Stimulated activated naive B cell treated with anti-CD40 and anti-IgM and Interleukin-4, amounts not matched to agents 10 μg/mL and 1 μg/mL and 100 μg/mL, for 72 hours (primary cell): ENCODE measurements at places on chromosomes 1 and 21.

DNA sequence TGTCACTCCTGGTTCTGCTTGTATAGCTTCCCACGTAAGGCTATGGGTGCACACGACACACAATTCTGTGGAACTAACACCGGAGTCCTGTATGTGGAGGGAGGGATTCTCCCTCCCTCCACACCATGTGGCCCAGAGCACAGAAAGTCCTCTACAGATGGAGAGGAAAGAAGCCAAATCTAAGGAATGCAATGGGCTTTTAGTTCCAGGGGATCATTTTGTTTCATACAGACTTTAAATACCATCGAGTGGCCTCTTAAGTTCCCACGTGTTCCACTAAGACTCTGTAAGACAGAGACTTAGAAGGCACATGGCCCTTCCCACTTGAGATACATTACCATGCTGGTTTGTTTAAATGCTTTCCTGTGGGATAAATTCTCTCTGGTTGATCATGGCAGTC lies 156.0 kb downstream of the TGFB2 start:
- DNase-seq = no peak

DNA sequence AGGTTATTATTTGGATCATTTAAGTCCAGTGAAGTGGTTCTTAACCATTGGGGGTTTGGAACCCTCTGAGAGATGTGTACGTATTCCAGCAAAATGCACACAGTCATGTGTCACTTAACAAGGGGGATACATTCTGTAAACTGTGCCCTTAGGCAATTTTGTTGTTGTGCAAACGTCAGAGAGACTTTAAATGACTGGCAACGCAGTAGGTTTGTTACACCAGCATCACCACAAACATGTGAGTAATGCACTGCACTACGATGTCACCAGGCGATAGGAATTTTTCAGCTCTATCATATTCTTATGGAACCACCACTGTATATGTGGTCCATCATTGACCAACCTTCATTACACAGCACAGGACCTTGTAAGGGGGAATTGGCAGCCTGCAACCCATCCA lies 11.9 kb downstream of the AHCYL1 start:
- DNase-seq = no peak

GRCh38 chr1:2802421-2802961 lies 998 bp upstream of the TTC34 start:
- no peak for DNase-seq

GRCh38 chr1:244758708-244759107 lies 76.8 kb upstream of the COX20 start:
- DNase-seq = no peak

- DNase-seq = no peak
Observed at GRCh38 chr1:84538599-84538998, 32.2 kb upstream of the GNG5 start.

DNA sequence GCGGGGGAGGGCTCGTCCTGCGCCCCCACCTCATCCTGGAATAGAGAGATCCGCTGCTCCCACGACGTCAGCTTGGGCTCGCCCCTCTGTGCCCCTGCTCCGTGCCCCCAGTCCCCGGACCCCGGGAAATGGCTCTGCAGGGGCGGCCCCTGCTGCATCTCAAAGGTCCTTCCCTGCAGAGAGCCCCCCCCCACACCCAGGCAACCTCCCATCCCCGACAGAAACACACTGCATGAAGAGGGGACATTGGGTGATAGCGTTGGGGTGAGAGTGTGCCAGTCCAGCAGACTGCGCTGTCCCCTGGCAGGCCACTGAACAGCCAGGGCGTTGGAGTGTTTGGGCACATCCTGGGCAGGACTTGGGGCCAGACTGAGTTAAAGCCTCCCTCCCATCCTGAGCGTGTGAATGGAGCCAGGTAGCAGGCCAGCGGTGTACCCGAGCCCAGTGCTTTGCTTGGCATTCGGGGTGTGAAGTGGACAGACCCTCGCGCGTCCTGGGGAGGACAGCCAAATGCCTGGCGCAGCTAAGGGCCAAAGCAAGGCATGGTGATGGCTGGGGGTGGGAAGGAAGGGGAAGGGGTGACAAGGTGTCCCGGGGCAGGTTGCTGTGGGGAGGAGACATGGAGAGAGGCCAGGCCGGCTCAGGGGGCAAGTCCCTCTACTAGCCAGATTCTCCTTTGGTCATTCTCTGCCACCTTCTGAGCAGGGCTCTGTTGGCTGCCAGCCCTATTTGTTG lies 633 bp upstream of the ETNK2 start:
- no peak for DNase-seq
